ENCODE measurements at places on chromosomes 2 and 18. TPM values are rescaled to one million over a fixed set of nuclear protein-coding genes. Genes with fewer than 3 reads are reported as not detected.

The ANKRD36C gene
- total RNA-seq: 9.7 TPM

The CXXC1 gene
- 37.1 TPM for total RNA-seq

The SERPINB4 gene
- not detected for total RNA-seq

The LOXL3 gene
- 8.4 TPM for total RNA-seq

The ATP6V1C2 gene
- total RNA-seq: 0.47 TPM

The GPAT2 gene
- 8.3 TPM for total RNA-seq

Measured in left cardiac atrium (tissue), 4 donors.